Brain (organoid and tissue), 16 donors: ENCODE measurements at places on chromosomes 13 and 19.

GRCh38 chr13:28530729-28531076, 35.8 kb upstream of the FLT1 start:
- DNase-seq: no peak

GRCh38 chr13:97318532-97318931, 96.4 kb downstream of the MBNL2 start:
- no peak for DNase-seq

DNA sequence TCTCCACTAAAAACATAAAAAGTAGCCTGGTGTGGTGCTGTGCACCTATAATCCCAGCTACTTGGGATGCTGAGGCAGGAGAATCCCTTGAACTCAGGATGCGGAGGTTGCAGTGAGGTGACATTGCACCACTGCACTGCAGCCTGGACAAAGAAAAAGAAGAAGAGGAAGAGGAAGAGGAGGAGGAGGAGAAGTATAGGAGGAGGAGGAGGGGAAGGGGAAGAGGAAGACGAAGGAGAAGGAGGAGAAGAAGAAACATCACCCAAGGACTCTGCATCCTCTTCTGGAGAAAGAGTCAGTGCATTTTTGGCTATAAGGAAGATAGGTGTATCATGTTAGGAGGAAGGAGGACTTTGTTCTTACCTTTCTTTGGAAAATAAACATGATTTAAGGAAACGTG, 13.0 kb upstream of the FPR3 start:
- no peak for DNase-seq

- DNase-seq: no peak
Observed at GRCh38 chr13:77876176-77876575, 42.5 kb downstream of the EDNRB start.

DNA sequence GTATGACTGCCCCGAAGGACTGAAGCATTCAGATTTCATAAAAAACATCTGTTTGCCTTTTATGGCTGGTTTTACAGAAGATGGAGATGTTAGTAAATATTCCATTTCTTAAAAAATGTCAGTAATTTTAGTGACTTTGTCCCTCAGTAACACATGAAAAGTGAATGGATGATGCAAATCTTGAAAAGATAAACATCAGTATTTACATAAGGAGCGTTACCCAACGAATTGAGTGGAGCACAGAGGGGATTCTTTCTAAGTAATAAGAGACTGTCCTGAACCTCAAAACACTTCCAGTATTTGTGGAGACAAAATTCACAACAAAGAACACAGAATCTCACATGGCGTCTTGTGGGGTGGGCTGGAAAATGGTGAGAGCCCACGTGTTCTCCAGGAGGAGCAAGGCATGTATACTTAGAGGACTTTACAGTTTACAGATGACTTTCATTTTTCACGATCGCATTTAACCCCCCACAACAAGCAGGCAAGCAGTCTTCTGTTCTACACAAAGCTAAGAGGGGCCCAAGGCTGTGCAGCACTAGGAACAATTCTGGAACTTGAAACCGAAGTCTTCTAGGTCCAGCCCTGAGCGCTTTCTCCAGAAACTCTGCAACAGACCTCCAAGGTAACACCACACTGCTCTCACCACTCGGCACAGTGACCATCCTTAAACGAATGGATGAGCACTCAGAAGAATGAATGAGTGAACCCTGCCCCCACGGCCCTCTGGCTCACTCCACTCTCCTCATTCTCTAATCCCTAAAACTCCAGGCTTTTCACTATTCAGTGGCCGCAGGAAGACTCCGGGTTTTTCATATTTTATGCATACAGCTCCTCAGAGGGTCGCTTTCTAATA, 709.8 kb downstream of the UQCRFS1 start:
- no peak for DNase-seq
